SK-N-DZ (cell line): ENCODE measurements at places on chromosomes 6 and 20.
A peak's percentile ranks its signal among the peaks of the same experiment; 100 is the strongest.

GRCh38 chr6:15921243-15921642 lies 207.6 kb upstream of the MYLIP start:
- DNase-seq, result no peak

GRCh38 chr6:13870214-13870830 lies 54.4 kb upstream of the RNF182 start:
- no peak for DNase-seq

DNA sequence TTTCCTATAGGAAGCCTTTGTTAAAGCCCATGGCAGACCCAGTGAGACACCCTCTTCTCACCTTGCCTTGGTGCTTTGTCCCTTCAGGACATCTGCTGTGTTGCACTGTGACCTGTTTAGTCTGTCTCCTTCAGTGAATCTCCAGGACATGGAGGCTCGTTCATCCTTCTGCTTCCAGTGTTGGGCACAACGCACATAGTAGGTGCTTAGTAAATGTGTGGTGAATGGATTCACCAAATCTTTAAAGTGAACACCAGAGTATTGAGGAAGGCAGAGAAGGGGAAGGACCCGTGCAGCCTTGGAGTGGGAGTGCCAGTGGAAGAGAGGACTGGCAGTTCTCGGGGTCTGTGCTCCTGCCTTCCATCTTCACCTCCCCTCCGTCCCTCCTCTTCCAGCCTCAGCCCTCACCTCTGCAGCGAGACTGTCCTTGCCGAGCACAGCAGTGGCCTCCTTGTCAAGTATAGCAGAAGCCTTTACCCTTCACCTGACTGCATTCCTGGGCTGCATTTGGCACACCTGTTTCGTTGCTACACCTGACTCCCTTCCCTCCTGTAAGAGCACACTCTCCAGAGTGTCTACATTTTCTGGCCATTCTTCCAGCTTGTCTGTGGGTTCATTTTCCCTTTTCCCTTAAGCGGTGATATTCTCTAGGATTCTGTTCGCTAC lies 49.2 kb downstream of the ARID1B start:
- no peak for DNase-seq

- DNase-seq, result no peak
Observed at GRCh38 chr6:29633534-29633905, 537 bp upstream of the GABBR1 start.

- no peak for DNase-seq
Observed at GRCh38 chr6:151004383-151005024, 139.0 kb downstream of the MTHFD1L start.

DNA sequence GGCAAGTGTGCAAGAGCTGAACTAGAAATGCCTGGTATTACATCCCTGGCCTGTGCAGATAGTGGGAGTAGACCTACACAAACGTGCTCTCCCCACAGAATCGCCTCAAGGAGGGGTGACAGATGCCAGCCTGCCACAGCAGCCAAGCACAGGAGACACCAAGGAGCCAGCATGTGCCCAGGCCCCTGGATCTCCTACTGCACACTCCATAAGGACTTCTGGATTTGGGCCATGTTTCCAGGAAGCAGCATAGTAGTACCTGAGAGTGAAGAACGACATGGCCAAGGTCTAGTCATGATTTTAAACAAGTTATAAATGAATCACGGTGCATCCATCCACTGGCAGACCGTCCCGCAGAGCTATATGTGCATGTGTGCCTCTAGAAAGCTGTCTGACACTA lies 232.2 kb downstream of the SYNDIG1 start:
- DNase-seq, result no peak

GRCh38 chr6:99017150-99017549 lies 69.4 kb upstream of the FBXL4 start:
- no peak for DNase-seq

- DNase-seq, result no peak
Observed at GRCh38 chr6:83476971-83477370, 35.4 kb upstream of the PRSS35 start.

DNA sequence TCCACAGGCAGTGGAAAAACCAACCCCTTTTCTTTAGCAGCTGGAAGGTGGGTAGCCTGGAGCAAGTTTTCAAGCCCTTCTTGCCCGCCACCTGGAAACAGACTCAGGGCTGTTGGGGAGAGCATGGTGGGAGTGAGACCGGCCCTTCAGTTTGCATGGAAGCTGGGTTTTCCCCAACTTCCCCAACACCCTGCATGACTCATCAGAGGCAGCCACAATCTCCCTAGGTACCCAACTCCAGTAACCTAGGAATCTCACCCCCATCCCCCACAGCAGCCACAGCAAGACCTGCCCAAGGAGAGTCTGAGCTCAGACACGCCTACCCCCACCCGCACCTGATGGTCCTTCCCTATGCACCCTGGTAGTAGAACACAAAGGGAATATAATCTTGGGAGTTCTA lies 86.3 kb upstream of the IRAK1BP1 start:
- DNase-seq, result no peak

DNA sequence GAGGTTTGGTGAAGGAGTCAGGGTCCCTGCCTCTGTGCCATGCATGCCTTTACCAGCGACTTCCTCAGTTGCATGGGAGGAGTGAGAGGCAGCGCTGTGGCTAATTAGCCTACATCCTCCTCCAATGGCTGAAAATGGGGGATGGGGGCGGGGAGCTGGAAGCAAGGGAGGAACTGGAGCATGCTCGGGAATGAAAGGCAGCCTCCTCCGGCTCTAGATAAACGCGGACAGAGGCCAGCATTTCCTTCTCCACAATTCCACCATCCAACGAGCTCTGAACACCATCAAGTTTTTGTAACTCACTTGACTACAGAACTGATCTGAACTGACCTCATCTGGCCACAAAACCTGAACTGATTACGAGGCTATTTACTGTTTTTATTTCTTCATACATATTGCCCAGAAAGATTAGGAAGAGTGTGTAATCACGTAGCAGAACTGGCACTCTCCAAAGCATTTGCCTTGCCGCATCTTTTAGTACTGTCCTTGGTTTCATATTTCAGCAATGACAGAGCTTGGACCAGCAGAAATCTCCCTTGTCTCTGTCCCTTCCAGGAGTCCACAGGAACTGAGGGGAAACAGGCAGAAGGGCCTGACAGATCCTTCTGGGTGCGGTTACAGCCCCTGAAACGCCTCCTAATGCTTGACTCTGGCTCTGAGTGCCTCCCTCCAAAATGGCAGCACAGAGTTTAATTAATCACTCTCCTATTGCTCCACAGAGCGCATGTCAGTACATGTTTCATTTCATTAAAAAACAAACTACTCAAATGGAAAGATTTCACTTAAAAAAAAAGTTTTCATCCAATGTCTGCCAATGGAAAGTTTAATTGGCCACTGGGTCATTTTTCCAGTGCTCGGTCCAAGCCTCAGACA lies 58.2 kb upstream of the TRAF3IP2 start:
- peak; percentile 72 for DNase-seq

DNA sequence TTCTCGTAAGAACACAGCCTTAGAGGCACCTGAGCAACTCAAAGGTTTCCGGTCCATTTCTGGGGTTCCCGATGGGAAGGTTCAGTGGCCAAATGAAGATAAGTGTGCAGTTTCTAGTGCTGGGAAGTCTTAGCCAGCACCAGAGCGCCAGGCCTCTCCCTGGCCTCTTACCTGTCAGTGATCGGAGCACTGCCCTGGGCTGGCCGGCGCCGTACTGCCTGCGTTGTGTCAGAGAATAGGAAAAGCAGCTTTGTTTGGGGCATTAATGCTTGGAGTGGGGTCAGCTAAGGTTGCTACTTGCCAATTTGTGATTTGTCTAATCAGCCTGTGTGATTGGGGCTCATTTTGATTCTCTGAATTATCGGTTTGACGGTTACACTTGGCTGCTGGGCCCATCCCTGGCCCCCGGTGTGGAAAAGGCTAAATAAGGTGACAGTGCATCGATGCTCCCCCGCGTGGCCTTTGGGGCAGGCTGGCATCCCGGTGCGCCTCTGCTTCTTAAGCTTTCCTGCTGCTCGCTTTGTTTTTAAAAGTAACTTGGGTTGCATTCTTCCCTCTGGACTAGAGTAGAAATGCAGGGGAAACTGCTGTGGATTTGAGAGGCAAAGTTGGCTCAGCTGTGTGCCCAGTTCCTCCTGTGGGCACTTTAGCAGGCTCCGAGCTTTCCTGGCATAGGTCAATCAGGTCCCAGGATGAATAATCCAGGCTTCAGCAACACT lies 51.8 kb downstream of the TCP11 start:
- DNase-seq, result no peak

DNA sequence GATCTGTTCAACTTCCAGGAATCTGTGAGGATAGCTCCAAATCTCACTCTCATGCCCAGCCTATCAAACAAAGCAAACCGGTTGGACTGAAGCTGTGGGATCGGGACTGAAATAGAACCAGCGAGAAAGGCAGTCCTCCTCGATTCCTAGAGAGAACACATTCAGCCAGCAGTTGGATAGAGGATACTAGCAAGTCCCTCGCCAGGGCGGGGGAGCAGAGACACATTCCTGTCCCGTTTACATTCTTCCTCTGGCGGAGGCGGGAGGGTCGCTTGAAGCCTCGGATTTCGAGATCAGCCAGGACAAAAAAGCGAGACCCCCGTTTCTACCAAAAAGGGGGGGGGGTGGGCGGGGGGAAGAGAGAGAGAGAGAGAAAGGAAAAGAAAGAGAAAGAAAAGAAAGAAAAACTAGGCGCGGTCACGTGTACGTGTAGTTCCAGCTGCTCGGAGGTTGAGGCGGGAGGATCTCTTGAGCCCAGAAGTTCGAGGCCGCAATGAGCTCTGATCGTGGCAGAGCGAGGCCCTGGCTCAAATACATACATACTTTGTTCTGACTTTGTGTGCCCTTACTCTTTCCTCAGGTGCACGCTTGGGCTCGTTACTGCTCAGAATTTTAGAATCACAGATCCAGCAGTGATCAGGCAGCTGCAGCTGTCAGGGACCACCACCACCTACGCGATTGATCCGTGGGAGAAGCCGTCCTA lies 19.5 kb downstream of the ZNF311 start:
- DNase-seq, result peak; percentile 95

GRCh38 chr6:88114838-88115237 lies 51.3 kb downstream of the CNR1 start:
- DNase-seq, result no peak

DNA sequence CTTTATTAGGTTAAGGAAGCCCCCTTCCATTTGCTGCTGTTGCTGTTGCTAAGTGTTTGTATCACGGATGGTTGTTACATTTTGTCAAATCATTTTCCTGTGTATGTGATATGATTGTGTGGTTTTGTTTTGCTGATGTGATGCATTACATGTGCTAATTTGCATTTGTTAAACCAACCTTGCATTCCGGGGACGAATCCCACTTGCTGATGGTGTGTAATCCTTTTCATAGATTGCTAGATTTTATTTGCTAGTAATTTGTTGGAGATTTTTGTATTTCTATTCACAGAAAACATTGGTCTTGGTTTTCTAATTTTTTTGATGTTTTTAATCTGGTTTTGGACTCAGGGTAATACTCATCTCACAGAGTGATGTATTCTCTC lies 167.8 kb downstream of the WDR27 start:
- no peak for DNase-seq

DNA sequence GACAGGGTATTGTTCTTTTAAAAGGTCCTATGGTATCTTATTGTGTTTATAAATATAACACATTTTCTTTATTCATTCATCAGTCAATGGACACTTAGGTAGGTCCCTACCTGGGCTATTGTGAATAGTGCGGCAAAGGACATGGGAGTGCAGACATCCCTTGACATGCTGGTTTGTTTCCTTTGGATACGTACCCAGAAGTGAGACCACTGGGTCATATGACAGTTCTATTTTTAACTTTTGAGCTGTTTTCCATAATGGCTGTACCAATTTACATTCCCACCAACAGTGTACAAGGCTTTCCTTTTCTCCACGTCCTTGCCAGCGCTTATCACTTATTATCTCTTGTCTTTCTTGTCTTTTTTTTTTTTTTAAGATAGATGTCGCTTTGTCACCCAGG lies 627.5 kb downstream of the PRKN start:
- no peak for DNase-seq

DNA sequence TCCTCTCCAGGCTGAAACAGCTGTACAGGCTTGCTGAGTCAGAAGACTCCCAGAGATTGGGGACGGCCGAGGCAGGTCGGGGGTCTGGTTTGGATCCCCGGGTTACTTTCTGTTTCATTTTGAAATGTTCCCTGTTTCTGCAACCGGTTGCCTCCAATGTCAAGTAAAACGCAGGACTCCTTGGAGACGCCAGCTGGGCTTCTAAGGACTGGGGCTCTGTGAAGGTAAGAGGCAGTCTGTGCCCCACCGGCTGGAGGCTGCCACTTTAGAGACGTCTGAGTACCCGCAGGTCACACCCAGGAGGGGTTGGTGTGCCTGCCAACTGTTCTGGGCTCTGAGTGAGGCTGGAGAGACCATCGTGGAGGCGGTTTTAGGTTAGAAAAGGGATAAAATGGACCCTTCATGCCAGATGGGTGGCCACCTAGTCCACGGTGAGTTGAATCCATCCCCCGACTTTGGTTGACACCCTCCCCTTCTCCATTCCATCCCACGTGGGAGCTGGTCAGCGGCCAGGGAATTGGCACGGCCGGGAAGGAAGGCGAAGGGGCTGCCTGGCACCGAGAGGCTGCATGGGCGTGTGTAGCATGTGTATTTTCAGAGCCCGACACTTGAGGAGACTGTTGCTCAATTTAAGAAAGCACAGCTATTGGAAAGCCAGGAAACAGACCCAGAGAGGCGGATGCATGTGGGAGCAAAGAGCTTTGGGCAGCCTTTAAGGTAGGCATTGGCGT lies 240.9 kb downstream of the PHACTR1 start:
- DNase-seq, result no peak

DNA sequence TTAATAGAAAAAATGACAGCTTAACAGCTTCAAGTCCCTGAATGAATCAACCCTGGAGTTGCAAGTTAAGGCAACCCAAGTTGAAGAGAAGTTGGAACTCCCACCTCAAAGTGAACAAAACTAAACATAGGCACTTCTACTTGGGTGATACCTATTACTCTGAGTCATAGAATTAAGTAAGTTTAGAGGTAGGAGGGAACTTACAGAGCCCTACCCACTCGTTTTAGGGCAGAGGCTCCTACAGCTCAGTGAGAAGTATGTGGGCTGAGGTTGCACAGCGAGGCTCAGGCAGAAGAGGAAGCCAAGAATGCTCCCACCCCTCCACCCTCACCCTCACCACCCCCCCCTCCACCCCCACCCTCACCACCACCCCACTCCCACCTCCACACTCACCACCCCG lies 42.2 kb downstream of the NFATC2 start:
- no peak for DNase-seq

GRCh38 chr20:58649288-58650180 lies 1.5 kb upstream of the STX16 start:
- DNase-seq, result no peak

DNA sequence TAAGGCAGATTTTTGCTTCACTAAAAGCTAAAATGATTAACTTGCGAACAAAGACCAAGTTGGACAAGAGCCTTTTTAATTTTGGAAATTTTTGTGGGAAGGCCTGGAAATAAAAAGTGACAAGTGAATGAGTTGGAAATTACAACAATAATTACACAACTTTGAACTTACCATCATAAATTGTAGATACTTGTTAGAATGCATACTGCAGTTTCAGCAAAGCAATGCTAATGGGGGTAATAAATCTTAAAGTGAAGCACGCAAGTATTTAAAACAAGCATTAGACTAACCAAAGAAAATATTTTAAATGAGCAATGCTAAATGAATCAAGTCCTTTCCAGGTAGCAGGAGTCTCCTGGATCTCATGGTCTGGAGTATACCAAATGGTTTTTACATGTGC lies 83.2 kb upstream of the EYA4 start:
- DNase-seq, result no peak
